ENCODE measurements at places on chromosomes 1 and 21. TPM values are rescaled to one million over a fixed set of nuclear protein-coding genes. Genes with fewer than 3 reads are reported as not detected.

The PTPN14 gene
- total RNA-seq, result 12.6 TPM

GRCh38 chr1:87017998-87018672, 103.7 kb downstream of the HS2ST1 start:
- DNase-seq, result peak; percentile 61

GRCh38 chr1:154865442-154866256, 4.4 kb downstream of the KCNN3 start:
- DNase-seq, result no peak

The S100B gene
- total RNA-seq, result not detected

GRCh38 chr1:84603941-84604830, 29.9 kb upstream of the CTBS start:
- peak; percentile 97 for DNase-seq

DNA sequence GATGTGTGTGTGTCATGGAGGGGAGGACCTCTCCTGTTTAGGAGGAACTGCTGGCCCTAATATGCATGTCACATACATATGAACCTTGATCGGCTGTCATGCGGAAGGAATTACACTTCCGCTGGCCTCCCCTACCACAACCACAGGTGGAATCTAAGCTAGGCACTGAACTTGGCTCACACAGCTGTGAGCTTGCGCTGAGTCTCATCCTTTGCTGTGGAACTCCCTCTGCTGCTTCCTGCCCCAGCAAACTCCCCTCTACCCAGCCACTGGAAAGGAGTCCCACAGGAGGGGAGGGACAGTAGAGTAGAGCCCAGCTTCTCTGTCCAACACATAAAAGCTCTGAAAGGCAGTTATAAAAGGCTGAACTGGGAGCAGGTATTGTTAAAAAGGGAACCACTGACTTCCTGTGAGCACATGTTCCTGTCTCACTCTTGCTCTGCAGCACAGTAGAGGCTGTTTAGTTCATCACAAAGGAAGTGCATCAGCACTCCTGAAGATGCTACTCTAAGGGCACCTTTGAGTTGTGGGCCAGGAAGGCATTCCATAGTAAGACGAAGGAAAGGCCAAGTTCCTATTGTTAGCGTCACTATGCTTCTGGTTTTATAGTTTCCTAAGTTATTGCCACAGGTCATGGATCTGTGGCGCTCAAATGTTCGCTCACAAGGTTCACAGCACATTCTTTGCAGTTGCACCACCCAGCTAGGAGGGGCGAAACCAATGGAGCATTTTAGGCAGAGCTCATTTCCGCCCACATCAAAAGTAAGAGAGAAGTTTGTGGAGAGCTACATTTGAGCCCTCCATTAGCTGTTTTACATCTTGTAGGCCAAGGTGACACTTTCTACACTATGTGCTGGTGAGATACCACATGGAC, 17.7 kb upstream of the PTPRC start:
- no peak for DNase-seq

The PUM1 gene
- 43.3 TPM for total RNA-seq

DNA sequence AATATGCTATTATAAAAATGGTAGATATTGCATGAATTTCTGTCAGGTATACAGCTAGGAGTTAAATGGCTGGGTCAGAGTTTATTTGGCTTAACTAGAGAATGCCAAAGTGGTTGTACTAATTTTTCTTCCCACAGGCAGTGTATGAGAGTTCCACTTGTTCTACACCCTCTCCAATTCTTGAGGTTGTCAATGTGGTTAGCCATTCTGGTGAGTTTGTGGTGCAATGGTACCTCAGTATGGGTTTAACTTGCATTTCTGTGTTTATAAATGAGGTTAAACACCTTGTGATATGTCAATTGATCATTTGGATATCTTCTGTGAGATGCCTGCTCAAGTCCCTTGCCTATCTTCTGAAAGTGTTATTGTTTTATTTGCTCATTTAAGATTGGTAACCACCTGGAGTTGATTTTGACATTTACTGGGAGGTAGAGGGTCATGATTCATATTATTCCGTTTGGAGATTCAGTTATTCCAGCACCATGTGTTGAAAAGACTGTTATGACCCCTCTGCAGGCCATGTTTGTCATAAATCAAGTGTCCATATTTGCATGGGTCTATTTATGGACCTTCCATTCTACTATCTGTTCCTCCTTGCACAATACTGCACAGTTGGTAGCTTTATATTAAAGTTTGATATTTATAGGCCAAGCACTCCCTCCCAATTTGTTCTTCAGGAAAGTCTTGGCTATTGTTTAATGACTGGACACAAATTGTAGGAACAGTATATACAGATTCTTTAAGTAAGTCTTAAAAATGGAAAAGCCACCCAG, 5.8 kb downstream of the FALEC start:
- no peak for DNase-seq

GRCh38 chr1:208565756-208566440, 321.7 kb upstream of the PLXNA2 start:
- no peak for DNase-seq

The CD1B gene
- total RNA-seq, result not detected

GRCh38 chr1:11784256-11784992, 21.3 kb downstream of the MTHFR start:
- DNase-seq, result no peak

- DNase-seq, result no peak
Observed at GRCh38 chr1:53627031-53627430, 111.9 kb downstream of the GLIS1 start.

DNA sequence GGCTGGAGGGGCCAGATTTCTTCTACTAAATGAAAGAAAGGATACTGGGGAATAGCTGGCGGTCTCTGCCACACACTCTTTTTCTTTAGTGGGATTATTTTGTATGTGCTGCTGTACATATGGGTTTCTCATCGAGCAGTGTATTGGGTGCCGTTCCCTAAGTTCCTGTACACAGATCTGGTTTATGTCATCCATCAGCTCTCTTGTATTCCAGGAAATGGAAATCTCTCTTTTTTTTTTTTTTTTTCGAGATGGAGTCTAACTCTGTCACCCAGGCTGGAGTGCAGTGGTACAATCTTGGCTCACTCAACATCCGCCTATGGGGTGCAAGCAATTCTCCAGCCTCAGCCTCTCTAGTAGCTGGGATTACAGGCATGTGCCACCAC, 27.0 kb upstream of the NID1 start:
- DNase-seq, result no peak

The C1orf94 gene
- not detected for total RNA-seq

The SELL gene
- 1.2 TPM for total RNA-seq

- DNase-seq, result peak; percentile 9
Observed at GRCh38 chr1:34711485-34711884, 43.4 kb upstream of the GJB5 start.

DNA sequence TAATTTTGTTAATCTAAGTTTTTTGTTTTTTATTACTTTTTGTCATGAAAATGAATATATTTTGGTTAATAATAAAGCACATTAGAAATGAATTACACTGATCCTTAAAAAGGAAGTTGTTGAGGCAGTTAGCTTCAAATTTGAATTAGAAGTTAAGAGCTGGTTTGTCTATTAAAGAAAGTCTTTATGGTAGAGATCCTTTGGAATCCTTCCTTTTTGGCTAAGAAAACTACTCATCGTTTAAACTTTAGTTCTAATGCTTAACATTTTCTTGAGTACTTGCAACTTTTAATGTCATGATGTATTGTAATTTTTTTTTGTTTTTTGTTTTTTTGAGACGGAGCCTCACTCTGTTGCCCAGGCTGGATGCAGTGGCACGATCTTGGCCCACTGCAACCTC, 2.4 kb downstream of the PTBP2 start:
- DNase-seq, result no peak

DNA sequence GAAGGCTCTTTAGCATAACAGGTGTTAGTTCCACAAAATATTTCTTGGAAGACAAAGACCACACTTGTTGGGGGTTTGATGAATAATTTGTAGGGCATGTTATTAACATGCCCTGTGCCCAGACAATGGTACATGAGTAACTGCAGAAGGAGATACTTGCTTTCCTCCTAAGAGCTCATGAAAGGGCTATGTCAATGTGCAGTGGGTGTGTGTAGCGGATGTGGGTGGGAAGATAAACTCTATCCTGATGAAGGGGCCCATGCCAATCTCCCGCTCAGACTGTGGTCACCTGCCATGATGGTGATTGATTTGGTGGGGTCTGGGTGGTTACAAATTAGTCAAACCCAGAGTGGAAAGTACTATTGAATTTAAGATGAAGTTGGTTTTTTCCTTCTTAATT, 69.8 kb upstream of the DNAH14 start:
- no peak for DNase-seq

The KRTAP19-3 gene
- not detected for total RNA-seq

The CLCNKA gene
- total RNA-seq, result not detected

- peak; percentile 10 for DNase-seq
Observed at GRCh38 chr1:1763657-1764621, 14.3 kb downstream of the NADK start.

- peak; percentile 58 for DNase-seq
Observed at GRCh38 chr1:203569490-203570318, 56.9 kb upstream of the ATP2B4 start.

GRCh38 chr1:170707959-170708655, 44.2 kb downstream of the PRRX1 start:
- DNase-seq, result peak; percentile 89

DNA sequence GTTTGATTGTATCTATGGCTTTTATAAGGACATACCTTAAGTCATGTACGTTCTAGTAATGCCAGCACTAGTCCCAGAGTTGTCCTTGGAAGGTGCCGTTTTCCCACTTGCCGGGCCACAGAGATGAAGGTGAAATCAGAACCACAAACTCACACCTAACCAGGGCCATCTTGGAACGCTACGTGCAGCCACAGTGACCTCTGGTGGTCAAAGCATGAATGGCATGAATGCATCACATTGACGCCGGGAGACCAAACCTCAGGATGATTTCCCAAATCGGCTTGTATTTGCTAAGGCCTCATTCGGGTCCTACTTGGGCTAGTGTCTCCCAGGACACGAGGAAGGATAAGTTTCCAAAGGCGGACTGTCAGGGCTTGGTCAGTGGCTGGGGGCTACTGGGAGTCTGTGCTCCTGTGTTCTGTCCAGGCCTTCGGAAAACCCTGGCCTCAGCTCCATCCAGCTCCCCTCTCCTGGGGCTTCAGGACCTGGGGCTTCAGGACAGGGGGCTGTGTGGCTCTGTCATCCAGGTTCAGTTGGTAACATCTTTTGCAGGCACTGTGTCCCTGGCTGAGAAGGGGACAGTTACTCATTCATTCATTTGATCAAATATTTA, 260.5 kb downstream of the PRDM2 start:
- peak; percentile 84 for DNase-seq

Measured in PC-3 (cell line).